Adipocyte (in vitro differentiated cells): ENCODE measurements at places on chromosomes 6 and 20.

DNA sequence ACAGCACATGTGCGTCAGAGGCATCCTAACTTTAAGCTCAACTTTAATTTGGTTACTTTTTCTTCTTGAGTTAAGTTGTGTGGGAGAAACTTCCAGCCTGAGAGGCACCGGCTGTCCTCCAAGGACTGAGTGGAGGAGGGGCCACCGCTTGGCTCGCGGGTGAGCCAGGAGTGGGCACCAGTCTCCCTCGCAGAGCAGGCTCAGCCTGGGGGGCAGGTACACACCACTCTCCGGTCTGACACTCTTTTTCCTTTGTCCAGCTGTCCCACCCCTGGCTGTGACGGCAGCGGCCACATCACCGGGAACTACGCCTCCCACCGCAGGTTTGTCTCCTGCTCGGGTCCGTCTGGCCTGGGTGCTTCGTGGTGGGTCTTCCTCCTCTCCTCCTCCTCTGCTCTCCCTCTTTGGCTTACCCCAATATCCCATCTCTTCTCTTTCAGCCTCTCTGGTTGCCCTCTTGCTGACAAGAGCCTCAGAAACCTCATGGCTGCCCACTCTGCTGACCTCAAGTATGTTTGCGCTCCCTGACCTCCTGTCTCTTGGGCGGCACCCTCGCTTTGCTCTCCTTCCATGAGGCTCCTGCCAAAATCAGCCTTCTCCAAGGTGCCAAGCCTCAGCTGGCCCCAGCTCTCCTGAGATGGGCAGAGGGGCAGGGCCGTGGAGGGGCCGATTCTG is 32.6 kb upstream of the PCMTD2 start:
- peak; percentile 4 for DNase-seq

GRCh38 chr6:77573843-77574242 is 79.0 kb upstream of the MEI4 start:
- DNase-seq: no peak

GRCh38 chr6:118746145-118746824 is 94.9 kb upstream of the CEP85L start:
- DNase-seq: no peak

- DNase-seq: no peak
These were observed 64.6 kb upstream of the PTPN1 start for GRCh38 chr20:50445354-50446151.

DNA sequence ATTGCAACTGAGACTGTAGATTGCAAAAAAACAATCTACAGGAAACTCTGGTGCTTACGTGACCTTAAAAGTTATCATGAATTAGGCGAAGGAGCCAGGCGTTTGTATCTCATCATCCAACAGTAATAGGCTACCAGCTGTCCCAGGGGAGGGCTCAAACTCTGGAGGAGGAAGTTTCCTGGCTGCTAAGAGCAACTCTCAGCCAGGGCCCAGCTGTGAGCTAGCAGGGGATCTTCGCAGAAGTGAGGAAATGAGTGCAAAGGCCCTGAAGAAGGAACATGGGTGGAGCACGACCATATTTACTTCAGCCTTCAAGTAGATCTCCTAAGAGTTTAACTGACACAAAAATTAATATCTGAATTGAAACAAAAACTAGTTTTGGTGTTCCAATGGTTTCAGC is 686.9 kb upstream of the MAP3K7 start:
- DNase-seq: no peak

- peak; percentile 46 for DNase-seq
These were observed 133.1 kb upstream of the FOXA2 start for GRCh38 chr20:22717466-22717865.

DNA sequence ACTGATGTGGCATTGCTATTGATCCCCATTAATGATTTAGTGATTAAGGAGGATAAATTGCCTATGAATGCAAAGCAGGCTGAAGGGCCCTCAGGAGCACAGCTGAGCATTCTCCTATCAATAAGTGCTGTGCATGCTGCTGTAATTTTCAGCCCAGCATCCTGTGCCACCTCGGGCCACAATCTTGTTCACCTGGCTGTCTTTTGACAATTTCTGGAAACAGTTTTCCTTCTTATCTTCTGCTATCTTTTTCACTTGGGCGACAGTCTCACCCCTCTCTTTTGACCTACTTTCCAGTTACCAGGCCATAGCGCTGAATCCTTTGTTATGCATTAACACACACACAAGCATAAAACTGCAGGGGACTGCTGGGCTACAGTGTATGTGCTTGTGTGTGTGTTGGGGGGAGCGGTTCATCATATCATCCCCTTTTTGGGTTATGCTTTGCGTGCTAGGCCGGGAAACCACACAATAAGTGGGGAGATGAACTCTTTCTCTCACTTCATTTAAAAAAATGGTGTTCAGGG is 60.2 kb downstream of the F13A1 start:
- DNase-seq: no peak

- no peak for DNase-seq
These were observed 139.5 kb upstream of the CDH4 start for GRCh38 chr20:61112515-61112914.

DNA sequence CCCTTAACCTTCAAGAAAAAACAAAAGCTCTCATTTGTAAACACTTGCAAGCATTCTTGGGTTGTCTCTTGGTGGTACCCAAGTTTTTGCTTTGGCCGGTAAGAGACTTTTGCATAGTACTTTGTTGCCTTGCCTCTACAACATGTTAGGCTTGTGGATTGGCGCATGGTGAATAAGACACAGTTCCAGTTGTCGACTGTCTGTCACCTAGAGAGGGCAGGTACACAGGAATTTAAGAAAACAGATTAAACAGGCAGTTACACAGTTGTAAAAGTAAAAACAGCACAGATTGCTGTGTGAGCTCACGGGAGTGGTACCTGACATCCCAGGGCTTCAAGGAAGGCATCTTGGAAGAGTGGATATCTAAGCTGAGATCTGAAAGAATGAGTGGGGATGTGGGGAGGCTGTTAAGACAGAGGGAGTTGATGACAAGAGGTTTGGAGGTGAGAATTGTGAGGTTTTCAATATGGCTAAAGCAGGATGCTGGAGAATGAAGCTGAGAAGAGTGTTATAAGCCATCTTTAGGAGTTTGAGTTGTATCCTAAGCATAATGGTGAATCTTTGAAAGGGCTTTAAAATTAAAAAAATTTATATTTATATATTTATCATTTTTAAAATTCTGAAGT is 19.2 kb downstream of the UTRN start:
- DNase-seq: no peak

- DNase-seq: no peak
These were observed 84.3 kb downstream of the ATXN1 start for GRCh38 chr6:16676978-16677377.
